ENCODE measurements at places on chromosomes 7 and 10. TPM values are rescaled to one million over a fixed set of nuclear protein-coding genes. Genes with fewer than 3 reads are reported as not detected.

Gene HOXA2
- not detected for polyA plus RNA-seq

GRCh38 chr7:38052786-38053185, 125.3 kb upstream of the STARD3NL start:
- no peak for DNase-seq

- DNase-seq, result no peak
Measured at GRCh38 chr7:134669845-134670373, 23.3 kb downstream of the BPGM start.

DNA sequence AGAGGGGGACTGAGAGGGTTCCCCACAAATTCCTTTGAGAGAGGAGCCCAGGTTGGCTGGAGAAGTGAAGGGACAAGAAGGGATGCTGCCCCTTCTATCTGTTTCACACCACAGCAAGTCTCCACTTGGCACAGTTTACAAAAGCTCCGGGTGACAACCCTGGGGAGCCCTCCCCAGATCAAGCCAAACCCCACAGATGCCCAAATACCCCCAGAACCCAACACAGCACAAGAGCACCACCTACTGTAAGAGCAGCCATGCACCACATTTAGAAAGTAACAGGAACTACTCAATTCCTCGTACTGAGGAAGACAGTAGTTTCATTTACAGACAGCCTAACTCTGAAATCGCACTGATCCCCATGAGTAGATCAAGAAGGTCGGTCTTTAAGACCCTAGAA, 67.8 kb upstream of the ATP6V0A4 start:
- no peak for DNase-seq

Gene MDFIC
- 41.2 TPM for polyA plus RNA-seq

DNA sequence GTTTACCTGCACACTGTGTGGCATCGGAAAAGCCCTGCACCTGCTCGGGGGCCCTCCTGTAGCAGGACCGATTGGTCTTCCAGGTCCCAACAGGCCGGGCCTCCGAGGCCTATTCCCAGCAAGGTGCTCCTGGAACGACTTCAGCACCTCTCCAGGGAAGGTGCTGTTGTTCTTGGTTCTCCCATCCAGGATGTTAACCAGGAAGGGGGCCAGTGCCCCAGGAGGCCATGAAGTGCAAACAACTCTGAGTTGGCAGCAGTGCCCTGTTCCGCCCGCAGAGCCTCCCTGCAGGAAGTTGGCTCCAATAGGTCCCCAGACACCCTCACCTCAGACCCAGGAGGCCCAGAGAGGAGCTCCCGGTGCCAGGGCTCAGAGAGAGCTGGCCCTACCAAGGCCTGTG, 64.0 kb upstream of the DUSP5 start:
- DNase-seq, result no peak

DNA sequence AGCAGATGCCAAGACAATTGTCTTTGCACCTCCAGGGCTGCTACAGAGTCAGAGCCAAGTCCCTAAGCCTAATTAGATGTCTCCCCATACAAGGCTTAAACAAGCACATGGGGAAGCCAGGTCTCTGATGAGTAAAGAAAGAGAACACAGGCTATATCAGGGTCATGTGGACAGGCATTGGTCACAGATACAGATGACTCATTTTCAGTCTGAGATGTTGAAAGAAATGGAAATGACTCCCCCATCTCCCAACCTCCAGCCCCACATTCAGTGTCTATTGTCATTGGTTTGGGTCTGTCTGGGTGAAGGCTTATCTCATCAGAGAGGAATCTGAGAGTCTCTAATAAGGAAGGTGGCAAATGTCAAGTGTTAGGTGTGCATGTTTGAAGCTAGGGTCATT, 290.1 kb upstream of the KIAA1217 start:
- DNase-seq, result no peak

Measured in muscle of arm (tissue), 14 donors.